ENCODE measurements at places on chromosomes 6 and 20.

- H3K27me3 ChIP-seq, result peaks cover 47% of the 10 kb centered on the region
- H3K4me1 ChIP-seq, result no peaks in the 10 kb centered on the region
- H3K36me3 ChIP-seq, result no peaks in the 10 kb centered on the region
- H3K4me3 ChIP-seq, result no peak overlapping the region
- peak; percentile 81 for DNase-seq
Measured at GRCh38 chr20:46520976-46521579, 7.7 kb upstream of the ZNF334 start.

GRCh38 chr6:110900028-110900598 lies 25.5 kb downstream of the AMD1 start:
- no peaks in the 10 kb centered on the region for H3K4me1 ChIP-seq
- no peaks in the 10 kb centered on the region for H3K27me3 ChIP-seq
- H3K36me3 ChIP-seq, result peaks cover 38% of the 10 kb centered on the region
- H3K4me3 ChIP-seq, result no peak overlapping the region
- no peak for DNase-seq

DNA sequence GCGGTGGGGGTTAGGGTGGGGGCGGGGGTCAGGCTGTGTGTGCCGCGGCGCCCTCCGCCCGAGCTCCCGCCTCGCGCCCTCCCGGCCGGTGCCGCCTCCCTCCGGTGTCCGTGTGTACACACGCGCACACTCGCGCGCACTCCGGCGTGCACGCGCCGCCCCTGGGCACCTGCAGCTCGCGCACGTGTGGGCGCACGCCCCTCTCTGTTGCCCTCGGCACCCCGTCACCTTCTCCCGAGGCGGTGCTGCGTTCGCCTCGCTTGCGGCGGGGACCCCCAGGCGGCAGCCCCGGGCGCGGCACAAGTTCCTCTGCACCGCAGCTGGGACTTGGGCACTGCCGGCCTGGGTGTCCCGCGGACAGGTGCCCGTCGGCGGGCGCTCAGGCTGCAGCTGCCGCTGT lies 525 bp downstream of the MACROD2 start:
- peak overlapping the region; percentile 51 for H3K4me3 ChIP-seq
- DNase-seq, result no peak
- peaks cover 14% of the 10 kb centered on the region for H3K4me1 ChIP-seq
- peaks cover 6% of the 10 kb centered on the region for H3K27me3 ChIP-seq
- no peaks in the 10 kb centered on the region for H3K36me3 ChIP-seq
- peak overlapping the region; percentile 48 for H3K27ac ChIP-seq

DNA sequence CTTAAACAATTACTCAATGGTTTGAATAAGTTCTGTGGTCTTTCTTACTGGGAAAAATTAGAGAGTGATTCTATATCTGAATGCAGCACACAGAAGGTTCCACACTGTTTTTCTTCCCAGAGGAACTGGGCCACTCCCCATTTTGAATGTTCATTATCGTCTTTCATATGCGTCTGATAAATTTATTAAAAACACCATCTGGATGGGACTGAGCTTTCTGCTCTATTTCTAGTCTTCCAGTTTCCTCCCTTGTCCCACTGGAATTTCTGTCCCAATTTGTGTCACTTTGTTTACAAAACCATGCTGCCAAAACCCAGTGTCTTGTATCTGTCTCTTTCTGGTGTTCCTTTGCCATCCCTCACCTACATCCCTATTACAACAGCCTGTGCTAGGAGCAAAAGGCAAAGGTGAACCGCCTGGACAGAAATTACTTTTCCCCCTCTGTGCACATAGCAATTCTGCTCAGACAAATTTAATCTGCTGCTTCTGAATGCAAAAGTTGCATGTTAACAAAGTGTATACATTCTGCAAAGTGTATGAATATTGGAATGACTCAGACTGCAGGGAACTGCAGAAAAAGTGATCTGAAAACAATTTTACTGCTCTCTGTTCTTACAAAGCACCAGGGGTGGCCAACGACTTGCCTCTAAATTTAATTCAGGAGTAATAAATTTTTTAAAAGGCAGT lies 333.6 kb downstream of the BTBD9 start:
- peaks cover 5% of the 10 kb centered on the region for H3K4me1 ChIP-seq
- H3K27me3 ChIP-seq, result no peaks in the 10 kb centered on the region
- no peak for DNase-seq
- no peak overlapping the region for H3K27ac ChIP-seq
- no peak overlapping the region for H3K4me3 ChIP-seq

DNA sequence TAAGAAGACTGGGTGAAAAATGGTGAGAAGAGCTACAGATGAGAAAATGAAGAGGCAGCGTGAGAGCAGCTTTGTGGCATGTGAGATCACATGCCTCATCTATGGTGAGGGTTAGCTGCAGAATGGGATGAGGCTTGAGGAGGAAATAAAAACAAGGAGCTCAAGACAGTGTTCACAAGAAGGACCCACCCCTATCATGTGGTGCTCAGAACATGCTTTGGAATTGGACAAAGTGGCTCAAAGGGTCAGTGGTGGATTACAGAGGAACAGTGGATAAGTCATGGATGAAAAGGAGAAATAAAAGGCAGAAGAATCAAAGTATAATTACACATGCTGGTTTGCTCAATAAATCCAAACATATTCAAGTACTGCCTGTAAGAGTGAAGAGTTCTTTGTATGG lies 126.9 kb upstream of the UST start:
- H3K4me3 ChIP-seq, result no peak overlapping the region
- H3K27ac ChIP-seq, result no peak overlapping the region
- no peaks in the 10 kb centered on the region for H3K27me3 ChIP-seq
- no peak for DNase-seq
- no peaks in the 10 kb centered on the region for H3K4me1 ChIP-seq

DNA sequence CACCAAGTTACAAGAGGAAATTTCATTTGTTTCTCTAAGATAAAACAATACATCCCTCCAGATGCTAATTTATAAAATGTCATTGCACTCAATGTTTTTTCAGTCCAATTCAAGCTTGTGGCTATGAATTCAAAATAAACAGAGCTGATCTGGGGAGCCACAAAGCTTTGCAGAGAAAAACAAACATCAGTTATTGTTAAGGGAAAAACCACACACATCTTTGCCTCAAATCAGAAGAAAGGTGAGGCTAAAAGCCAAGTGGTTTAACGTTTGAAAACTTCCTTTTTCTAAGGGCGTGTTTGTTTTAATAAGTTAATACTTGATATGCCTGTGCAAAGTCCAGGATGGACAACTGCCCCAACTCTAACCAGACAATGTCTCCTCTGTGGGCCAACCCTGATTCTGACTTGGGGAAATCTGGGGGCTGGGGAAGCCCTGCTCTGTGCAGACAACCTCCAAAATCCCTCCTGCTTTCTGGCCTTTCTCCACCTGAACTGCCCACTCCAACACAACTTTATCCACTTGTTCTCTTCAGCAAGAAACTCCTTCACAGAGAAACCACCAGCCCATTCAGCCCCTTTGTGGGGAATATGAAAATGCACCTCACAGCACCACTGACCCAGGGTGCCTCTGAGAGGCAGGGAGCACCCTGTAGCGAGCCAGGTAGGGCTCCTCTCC lies 44.6 kb upstream of the NT5E start:
- no peak overlapping the region for H3K4me3 ChIP-seq
- H3K36me3 ChIP-seq, result no peaks in the 10 kb centered on the region
- no peak for DNase-seq
- H3K27ac ChIP-seq, result no peak overlapping the region
- no peaks in the 10 kb centered on the region for H3K27me3 ChIP-seq

DNA sequence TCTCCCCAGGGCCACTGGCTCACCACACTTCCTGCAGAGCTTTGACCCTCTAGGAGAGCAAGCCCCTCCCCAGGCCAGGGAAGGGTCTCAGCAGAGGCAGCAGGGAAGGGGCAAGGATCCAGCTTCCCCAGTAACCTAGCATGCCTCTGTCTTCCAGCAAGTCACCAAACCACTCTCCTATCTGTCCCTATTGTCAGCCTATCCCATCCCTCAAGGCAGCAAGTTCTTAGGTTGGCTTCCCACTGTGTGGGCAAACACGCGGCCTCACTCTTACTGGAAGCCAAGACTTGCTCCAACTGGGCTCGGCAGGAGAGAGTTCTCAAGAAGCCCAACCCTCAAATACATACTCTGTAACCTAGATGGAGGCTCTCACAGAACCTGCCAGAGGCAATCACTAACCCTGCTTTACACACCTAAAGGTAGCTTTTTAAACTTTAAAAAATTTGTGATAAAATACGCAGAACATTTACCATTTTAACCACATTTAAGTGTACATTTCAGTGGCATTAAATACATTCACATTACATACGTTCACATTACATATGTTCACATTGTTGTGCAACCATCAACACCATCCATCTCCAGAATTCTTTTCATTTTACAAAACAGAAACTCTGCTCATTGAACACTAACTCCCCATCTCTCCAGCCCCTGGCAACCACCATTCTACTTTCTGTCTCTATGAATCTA lies 58.5 kb downstream of the MRPL14 start:
- no peaks in the 10 kb centered on the region for H3K36me3 ChIP-seq
- H3K27me3 ChIP-seq, result peaks cover 13% of the 10 kb centered on the region
- no peak overlapping the region for H3K27ac ChIP-seq
- no peak for DNase-seq

- no peak overlapping the region for H3K4me3 ChIP-seq
- DNase-seq, result no peak
- no peaks in the 10 kb centered on the region for H3K27me3 ChIP-seq
- H3K4me1 ChIP-seq, result no peaks in the 10 kb centered on the region
- no peaks in the 10 kb centered on the region for H3K36me3 ChIP-seq
Measured at GRCh38 chr20:10179574-10180298, 38.9 kb upstream of the SNAP25 start.

DNA sequence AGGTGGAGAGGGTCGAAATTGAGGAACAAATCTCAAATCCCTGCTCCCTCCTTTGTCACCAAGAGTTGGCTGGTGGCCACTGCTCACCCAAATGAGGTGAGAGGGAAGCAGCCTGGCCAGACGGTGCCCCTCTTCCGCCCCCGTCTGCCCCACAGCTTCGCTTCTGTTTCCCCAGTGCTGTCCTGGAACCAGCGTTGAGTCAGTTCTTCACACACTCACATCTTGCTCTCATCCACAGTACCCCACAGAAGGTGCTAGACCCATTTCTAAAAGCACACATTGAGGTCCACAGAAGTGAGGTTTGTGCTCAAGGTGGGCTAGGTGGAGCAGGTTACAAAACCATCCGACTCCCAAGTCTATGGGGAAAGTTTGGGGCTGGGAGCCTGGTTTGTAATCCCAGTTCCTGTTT lies 3.8 kb downstream of the CEBPB start:
- H3K4me1 ChIP-seq, result peaks cover 29% of the 10 kb centered on the region
- peaks cover 3% of the 10 kb centered on the region for H3K36me3 ChIP-seq
- H3K4me3 ChIP-seq, result peak overlapping the region; percentile 68
- DNase-seq, result no peak
- no peaks in the 10 kb centered on the region for H3K27me3 ChIP-seq
- H3K27ac ChIP-seq, result peak overlapping the region; percentile 96

DNA sequence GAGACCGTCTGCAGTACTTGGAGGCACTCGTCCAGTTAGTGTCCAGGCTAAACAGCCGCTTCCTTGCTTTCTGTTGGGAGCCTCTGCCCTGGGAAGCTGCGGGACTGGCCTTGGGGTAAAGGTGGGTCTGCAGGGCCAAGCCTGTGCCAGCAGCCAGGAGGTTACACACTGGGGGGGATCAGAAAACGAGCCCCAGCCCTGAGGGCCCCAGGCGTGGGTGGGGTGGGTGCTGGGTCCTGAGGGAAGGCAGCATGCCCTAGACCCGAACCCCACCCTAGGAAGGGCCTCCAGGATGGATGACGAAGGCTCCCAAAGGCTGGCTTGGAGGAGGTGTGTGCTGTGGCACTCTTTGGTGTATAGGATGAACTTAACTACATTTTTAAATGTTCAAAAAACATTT lies 335.2 kb downstream of the ZFAND3 start:
- peaks cover 17% of the 10 kb centered on the region for H3K36me3 ChIP-seq
- no peaks in the 10 kb centered on the region for H3K27me3 ChIP-seq
- DNase-seq, result no peak

GRCh38 chr6:159456349-159456748 lies 236.7 kb downstream of the SOD2 start:
- no peak overlapping the region for H3K4me3 ChIP-seq
- no peak for DNase-seq
- no peaks in the 10 kb centered on the region for H3K36me3 ChIP-seq

DNA sequence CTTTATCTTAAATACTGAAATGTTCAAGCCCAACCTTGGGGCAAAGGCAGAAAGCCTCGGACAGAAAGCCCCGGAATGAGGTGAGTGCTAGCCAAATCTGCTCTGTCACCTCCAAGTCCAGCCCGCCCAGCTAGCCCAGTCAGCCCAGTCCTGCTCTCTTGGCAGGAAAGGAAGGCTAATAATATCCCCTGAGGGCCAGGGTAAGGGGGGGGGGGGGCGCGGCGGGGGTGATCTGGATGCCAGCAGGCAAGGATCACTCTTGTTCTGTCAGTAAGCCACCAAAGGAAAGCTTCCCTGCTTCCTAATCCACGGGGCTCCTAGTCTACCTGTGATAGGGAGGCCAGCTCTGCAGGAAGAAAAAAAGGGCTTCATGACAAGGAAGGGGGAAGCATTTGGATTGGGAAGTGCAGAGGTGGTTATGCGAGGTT lies 1.1 kb downstream of the NDRG3 start:
- H3K4me1 ChIP-seq, result peaks cover 24% of the 10 kb centered on the region
- no peak overlapping the region for H3K27ac ChIP-seq
- H3K27me3 ChIP-seq, result no peaks in the 10 kb centered on the region
- no peaks in the 10 kb centered on the region for H3K36me3 ChIP-seq
- peak overlapping the region; percentile 71 for H3K4me3 ChIP-seq

GRCh38 chr20:8129211-8129976 lies 2.7 kb upstream of the PLCB1 start:
- no peak overlapping the region for H3K4me3 ChIP-seq
- no peak overlapping the region for H3K27ac ChIP-seq
- H3K36me3 ChIP-seq, result no peaks in the 10 kb centered on the region
- peaks cover 32% of the 10 kb centered on the region for H3K4me1 ChIP-seq

DNA sequence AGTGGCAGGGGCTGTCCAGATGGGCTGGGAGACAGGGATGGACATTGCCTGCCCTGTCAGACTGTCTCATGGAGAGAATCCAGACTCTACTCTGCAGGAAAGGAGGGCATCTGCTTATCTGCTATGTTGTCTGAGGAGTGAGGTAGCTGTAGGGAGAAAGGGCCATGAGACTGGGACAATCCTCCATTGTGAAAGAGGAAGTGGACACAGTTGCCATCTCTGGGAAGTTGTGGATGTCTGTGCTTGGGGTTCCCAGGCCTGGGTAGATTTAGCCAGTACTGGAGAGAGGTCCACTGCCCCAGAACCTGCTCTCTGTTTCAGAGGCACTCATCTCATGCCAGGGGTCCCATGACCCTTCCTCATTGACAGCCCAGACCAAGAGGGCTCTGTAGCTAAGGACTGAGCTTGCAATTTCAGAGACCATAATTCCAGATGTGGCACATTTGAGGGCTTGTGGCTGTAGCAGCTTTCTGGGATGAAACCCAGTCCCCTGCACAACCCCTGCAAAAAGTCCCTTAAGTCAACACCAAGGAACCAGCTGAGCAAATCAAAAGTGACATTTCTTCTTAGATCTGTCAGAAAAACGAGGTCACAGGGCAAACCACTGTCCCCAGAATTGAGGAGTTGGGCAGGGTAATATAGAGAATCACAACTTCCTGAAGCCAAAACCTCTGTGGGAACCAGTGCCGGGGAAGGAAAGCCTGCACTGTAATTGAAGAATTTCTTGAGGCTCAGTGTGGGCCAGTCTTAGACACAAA lies 4.1 kb upstream of the SIRPG start:
- H3K27me3 ChIP-seq, result no peaks in the 10 kb centered on the region
- H3K36me3 ChIP-seq, result no peaks in the 10 kb centered on the region
- H3K4me1 ChIP-seq, result peaks cover 60% of the 10 kb centered on the region
